ENCODE measurements at places on chromosomes 12 and 14.

DNA sequence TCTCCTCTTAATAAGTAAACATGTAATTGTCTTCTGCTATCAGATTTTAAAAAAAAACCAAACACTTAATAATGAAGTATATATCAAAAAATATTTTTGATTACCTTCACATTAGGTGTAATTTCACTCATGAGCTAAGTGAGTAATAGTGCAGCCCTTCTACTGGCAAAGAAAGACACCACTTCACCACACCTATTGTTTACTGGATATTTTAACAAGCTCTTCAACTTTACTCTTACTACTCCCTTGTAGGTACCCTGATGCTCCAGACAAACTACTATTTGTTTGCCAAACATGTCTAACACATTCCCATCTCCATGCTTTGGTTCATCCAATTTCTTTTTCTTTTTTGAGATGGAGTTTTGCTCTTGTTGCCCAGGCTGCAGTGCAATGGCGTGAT, 36.9 kb upstream of the WDR89 start:
- no peak for DNase-seq

GRCh38 chr14:93037351-93037750, 78.4 kb downstream of the ITPK1 start:
- no peak for DNase-seq

GRCh38 chr12:43758247-43758727, 303 bp downstream of the PUS7L start:
- peak; percentile 5 for DNase-seq

- DNase-seq: no peak
Measured at GRCh38 chr12:116971222-116971621, 60.5 kb downstream of the FBXW8 start.

GRCh38 chr12:29389295-29389919, 8.4 kb upstream of the ERGIC2 start:
- no peak for DNase-seq

GRCh38 chr12:116673681-116674111, 64.2 kb downstream of the SPRING1 start:
- no peak for DNase-seq

DNA sequence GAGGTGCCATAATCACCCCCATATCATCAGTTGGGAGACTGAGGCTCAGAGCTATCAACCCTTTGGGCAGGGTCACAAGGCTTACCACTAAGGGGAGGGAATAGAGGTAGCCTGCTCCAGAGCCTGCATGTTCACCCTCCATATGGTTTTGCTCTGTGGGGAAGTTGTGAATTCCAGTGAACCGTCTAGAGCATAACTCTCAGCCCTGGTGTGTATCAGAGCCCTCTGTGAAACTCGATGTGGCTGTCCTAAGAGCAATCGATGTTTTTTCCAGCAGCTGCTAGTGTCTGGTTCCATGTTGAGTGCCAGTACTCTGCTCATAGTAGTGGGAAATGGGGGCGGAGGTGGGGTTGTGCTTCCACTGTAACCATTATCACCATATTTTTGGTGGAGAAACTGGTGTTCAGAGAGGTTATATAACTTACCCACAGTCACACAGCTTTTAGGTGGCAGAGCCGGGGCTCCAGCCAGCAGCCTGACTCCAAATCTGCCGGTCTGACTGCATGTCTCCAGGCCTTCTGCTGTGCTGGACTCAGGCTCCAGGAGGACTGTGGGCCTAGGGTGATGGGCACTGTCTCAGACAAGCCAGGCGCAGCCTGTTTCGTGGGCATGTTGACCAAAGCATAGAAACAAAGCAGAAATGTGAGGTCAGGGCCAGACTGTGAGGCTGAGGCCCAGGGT, 104.2 kb downstream of the ADCK1 start:
- no peak for DNase-seq

- DNase-seq: no peak
Measured at GRCh38 chr14:28254768-28255167, 511.8 kb upstream of the FOXG1 start.

- DNase-seq: no peak
Measured at GRCh38 chr14:77786148-77786547, 13.8 kb upstream of the ADCK1 start.

DNA sequence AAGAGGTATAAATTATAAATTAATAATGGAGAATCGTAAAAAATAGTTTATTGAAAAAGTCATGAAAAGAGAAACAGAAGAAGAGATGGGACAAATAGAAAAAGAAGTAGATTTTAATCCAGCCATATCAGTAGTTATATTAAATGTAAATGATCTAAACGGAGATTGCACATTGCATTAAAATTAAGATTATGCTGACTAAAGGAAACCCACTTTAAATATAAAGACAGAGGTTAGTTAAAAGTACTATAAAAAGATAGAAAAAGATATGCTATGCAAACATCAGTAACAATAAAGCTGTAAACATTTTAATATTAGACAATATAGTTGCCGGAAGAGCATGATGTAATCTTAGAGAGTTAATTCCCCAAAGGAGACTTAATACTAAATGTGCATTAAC, 5.4 kb upstream of the MBIP start:
- DNase-seq: no peak

DNA sequence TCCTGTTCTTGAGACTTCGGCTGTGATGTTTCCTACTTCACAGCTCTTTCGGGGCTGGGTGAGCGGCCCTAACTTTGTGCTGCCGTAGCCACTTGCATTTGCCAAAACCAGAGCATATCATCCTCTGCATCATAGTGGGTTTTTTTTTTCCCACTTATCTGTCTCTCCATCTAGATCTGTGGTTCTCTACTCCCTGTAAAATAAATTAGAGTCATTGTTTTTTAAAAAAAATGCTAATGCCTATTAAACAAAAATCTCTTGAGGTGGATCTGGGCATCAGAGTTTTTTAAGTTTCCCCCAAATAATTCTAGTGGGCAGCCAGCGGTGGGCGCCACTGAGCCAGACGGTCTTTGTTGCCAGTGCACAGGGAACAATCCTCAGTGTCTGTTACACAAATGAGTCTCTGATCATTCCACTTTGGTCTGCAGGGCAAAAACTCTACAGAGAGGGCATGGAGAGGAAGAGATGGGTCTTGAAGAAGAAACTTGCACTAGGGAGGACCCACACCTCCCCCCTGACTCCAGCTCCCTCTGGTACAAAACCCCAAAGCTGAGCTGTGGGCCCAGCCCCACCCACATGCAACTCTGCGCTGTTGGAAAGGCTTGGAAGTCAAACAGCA, 62.4 kb upstream of the BCL2L14 start:
- no peak for DNase-seq

DNA sequence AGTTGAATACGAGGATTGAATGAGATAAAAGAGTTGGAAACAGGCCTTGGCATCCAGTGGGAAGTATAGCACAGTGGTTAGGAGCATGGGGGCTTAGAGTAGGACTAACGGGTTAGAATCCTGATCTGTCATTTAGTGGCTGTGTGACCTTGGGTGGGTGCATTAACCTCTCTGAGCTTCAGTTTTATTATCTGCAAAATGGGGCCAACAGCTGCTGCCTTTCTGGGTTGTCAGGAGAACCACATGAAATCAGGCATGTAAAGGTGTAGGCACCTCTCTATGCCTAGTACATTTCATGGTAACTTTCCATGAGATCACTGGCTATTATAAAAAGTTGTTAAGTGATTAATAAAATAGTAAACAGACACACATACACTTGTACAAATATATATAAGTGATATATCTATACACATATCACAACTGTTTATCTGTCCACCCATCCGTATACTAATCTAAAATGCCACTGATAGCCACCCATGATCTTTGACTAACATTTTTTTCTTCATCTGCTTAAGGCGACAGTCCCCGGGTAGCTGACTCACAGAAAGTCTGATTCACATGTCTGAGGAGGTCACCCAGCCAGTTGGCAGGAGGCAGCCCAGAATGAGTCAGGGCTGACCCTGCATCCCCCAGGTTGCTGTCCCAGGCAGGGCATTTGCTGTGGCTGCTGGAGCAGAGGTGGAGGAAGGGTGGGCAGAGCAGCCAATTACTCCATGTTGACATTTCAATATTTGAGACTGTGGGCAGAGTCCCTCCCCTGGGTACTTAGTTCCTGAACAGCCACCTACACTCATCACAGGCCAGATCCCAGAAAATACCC, 125.6 kb upstream of the NOS1 start:
- DNase-seq: no peak

DNA sequence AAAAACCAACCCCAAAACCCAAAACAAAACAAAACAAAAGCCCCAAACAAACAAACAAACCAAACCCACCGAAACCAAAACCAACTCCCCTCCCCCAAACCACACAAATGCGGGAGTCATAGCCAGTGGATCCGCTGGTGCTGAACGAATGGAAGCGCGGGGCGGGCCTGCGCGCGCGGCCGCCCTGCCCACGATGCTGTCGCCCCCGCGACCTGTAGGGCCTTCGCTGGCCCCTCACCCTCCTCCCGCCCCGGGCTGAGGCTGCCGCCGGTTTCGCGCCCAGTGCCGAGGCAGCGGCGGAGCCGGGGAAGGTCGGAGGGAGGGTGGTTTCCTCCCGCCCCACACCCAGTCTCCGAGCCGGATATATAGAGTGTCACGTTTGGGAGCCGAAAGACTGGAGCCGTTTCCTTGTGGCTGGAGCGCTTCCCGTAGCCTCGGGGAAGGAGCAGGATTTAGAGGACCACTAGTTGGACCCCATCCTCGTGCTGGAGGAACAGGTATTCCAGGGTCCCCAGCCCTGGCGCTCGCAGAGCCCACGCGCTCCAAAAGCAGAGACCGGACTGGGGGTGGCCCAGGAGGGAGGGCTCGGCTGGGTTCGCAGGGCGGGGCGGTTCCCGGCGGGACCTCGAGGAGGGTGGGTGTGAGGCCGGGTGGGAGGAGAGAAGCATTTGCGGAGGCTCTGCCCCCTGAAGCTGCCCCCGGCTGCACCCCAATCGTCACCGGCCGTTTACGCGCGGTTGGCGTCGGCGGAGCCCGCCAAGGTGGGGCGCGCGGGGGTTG, at the start of gene FAR2:
Gene FAR2, plus strand, starts transcription at position 368 of the 780 bp plus-strand sequence. CDS start 121,172 bp downstream, outside the sequence.
- DNase-seq: no peak

DNA sequence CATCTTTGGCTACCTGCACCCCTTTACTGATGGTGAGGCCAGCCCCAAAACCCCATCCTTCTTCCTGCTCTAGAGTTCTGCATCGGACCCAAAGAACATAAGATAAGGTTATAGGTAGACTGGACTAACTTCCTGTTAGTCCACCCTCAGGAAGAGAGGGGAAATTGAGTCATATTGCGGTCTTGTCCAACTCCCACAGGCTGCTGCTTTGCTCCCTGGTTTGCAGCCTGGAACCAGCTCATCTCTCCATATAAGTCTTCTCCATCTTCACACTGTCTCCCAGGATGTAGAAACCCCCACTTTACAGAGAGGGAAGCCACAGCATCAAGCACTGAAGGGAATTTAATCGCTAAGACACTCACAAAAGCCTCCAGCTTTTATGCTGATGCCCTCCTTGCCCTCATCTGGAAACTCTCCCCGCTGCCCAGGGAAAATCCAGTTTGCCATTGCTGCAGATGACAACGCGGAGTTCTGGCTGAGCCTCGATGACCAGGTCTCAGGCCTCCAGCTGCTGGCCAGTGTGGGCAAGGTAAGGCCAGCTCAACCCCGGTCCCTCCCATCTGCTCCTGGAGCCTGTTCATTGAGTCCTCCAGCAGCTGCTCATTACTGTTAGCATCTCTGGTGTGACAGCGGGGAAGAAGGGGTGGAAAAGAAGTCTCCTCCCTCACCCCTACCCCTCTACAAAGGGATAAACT, 85.3 kb downstream of the B4GALNT3 start:
- no peak for DNase-seq

- no peak for DNase-seq
Measured at GRCh38 chr12:100953217-100953616, 158.6 kb downstream of the ANO4 start.

- no peak for DNase-seq
Measured at GRCh38 chr14:96805956-96806355, 8.8 kb downstream of the VRK1 start.

GRCh38 chr14:103031956-103032355, 25.4 kb downstream of the CDC42BPB start:
- DNase-seq: no peak

DNA sequence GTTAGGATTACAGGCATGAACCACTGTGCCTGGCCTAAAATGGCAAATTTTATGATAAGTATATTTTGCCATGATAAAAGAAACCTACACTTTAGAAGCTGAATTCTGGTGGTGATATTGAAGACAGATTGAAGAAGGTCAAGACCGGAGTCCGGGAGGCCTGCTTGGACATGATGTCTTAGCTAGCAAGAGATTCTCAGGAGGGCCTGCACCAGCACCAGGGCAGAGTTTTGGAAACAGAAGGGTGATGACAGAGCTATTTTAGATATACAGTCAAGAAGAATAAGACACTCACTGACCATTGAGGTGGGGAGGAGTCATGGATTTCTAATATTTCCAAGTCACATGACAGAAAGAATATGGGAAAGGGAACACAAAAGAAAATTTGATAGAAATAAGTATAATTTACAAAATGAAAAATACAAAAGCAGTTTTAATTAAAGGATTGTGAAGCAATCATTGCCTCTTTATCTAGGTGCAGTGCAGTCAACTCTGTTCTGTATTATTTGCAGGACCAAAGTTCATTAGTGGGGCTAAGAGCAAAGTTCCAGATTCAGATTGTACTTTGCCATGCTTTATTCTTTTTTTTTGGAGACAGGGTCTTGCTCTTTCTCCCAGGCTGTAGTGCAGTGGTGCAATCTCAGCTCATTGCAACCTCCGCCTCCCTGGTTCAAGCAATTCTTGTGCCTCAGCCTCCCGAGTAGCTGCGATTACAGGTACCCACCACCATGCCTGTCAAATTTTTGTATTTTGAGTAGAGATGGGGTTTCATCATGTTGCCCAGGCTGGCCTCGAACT, 9.3 kb upstream of the PPP4R3A start:
- no peak for DNase-seq

DNA sequence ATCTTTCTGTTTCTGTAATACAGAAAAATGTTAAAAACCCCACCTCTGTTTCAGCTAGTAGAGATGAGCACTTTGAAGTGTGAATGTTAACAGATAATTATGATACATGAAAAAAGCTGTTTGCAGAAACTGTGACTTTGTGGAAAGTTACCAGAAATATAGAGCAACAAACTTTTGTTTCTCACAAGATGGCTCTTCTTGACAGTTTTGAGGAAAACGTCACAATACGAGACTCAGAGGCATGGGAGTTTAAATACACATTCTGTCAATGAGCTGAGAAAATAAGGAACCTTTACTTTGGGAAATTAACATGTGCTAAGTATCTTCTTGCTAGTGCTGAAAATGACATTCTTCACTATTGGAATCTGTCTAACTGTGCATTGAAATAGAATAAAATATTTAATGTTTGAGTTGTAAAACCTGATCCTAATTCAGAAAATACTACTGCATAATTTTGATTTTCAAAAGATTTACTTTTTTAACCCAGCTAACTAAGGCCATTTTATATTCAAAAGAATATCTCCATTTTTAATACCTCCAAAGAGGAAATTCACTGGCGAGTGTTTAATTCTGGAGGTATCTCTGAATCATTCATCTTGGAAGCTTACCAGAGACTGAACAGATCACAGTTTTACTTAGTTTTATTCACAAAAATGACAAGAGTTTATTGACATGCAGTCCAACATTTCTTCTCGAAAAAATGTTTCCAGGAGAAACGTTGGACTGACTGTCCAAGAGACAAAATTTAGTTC, 308.9 kb upstream of the LRFN5 start:
- DNase-seq: no peak

DNA sequence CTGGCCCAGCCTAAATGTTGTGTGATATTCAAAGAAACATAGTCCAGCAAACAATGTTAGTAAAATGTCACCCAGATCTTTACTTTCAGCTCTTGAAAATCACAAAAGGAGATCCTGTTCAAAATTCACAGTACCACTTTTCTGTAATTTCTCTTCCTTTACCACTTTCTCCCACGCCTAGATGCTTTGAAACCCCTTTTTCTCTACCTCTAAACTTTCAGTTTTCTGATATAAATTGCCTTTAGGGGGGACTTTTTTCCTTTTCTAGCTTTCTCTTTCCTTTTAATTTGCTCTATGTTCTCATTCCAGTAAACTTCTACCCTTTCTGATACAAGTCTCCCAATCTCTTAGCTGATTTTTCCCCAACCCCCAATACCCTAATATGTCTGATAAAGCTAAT, 101.8 kb downstream of the LMO3 start:
- DNase-seq: no peak

Data from NCI-H460 (cell line).